ENCODE measurements at places on chromosomes 13 and 19. TPM values are rescaled to one million over a fixed set of nuclear protein-coding genes. Genes with fewer than 3 reads are reported as not detected.
A peak's percentile ranks its signal among the peaks of the same experiment; 100 is the strongest.

DNA sequence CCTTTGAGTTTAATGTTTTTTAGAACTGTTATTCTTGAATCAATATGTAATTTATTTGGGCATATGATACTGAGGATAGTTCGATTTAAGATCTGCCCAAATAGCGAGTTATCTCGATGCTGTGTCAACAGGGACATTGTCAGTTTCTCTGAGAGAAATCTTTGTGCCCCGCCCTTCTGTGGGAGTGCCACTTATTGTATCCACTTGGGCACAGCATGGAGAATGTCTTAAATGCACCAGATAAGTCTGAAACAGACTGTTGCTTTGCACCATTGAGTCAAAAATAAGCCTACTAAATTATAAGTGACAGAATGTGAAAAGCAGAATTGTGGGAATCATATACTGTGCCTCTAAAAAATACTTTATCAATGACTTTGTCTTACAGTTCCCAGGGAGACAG, 45.6 kb downstream of the RNASEH2B start:
- H3K4me1 ChIP-seq: no peaks in the 10 kb centered on the region
- no peaks in the 10 kb centered on the region for H3K36me3 ChIP-seq
- no peak for DNase-seq
- H3K4me3 ChIP-seq: no peak overlapping the region
- no peaks in the 10 kb centered on the region for H3K27me3 ChIP-seq

Gene RNF113B
- not detected for total RNA-seq

Gene DNAJC15
- total RNA-seq: 18.5 TPM

Gene MISP3
- 0.83 TPM for total RNA-seq

Gene CYP2F1
- total RNA-seq: not detected

DNA sequence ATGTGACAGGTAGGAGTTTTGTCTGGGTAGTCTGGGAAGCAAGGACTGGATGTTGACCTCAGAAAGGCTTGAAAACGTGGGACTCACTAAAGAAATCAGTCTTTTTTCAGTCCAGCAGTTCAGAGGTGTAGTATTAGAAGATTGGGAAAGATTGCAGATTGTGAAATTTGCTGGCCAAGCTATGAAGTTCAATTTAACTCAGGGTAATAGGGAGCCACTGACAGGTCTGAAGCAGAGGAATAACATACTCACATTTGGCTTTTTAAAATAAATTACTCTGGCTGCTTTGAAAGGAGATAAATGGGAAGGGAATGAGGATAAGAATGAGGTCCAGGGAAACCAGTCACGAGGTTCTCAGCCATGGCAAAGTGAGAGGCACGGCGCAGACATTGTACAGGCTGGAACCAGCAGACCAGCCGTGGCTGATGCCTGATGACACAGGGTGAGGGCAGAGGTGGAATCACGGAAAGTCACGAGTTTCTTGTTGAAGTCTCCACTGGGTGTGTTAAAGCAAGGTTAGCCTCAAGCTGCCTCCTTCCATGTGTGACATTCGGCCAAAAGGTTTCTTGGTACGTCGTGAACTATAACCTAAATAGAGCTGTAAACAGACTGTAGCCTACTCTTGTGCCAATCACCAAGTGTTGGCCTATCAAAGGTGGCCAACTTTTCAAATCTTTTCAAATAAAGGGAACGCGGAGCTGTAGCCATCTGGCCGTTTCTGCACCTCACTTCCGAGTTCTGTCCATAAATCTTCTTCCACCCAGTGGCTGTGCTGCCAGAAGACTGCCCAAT, 377.6 kb downstream of the IRS2 start:
- H3K4me1 ChIP-seq: no peaks in the 10 kb centered on the region
- DNase-seq: peak; percentile 38
- H3K4me3 ChIP-seq: no peak overlapping the region
- H3K27ac ChIP-seq: no peak overlapping the region

- H3K4me3 ChIP-seq: no peak within 1 kb of the TSS
- DNase-seq: no peak
- peaks cover 6% of the 10 kb centered on the region for H3K4me1 ChIP-seq
Measured at GRCh38 chr19:36110487-36111199, at the start of gene OVOL3. Gene OVOL3, plus strand, starts transcription at chr19:36111143. Its CDS starts 60 bp downstream, at chr19:36111203.

GRCh38 chr19:46976845-46977320, 42.8 kb upstream of the NPAS1 start:
- peak; percentile 87 for DNase-seq
- no peaks in the 10 kb centered on the region for H3K27me3 ChIP-seq
- H3K4me3 ChIP-seq: peak overlapping the region; percentile 5
- peak overlapping the region; percentile 80 for H3K27ac ChIP-seq
- H3K36me3 ChIP-seq: peaks cover 3% of the 10 kb centered on the region

Gene ZNF30
- total RNA-seq: 3.1 TPM

Gene SLITRK1
- not detected for total RNA-seq

GRCh38 chr13:21701460-21701859, 30.6 kb downstream of the FGF9 start:
- no peak overlapping the region for H3K4me3 ChIP-seq
- H3K27me3 ChIP-seq: no peaks in the 10 kb centered on the region
- H3K27ac ChIP-seq: no peak overlapping the region

Gene ZIK1
- total RNA-seq: 7.2 TPM

Gene GIPC3
- under 0.01 TPM for total RNA-seq

DNA sequence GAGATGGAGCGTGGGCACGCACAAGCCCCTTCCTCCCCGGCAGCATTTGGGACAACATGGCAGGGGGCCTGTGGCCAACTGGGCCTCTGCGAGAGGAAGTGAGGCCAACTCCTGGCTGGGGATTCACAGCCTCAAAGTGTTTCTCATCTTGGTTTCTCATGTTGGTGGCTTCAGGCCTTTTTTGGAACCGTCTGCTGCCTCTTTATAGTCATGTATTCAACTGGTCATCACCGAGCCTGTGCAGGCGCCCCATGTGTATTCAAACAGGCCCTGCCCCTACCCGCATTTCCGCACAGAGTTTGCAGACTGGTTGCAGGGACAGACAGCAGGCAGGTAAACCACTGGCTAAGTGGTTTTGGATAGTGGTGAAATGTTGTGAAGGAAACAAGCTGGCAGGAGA, 17.3 kb upstream of the RELB start:
- DNase-seq: no peak
- H3K4me1 ChIP-seq: no peaks in the 10 kb centered on the region
- H3K4me3 ChIP-seq: no peak overlapping the region
- no peak overlapping the region for H3K27ac ChIP-seq
- H3K36me3 ChIP-seq: peaks cover 18% of the 10 kb centered on the region

- H3K4me3 ChIP-seq: no peak overlapping the region
- H3K36me3 ChIP-seq: no peaks in the 10 kb centered on the region
- H3K4me1 ChIP-seq: no peaks in the 10 kb centered on the region
- peak; percentile 5 for DNase-seq
- H3K27ac ChIP-seq: no peak overlapping the region
- H3K27me3 ChIP-seq: no peaks in the 10 kb centered on the region
Measured at GRCh38 chr13:65057986-65058385, 2172.2 kb downstream of the PCDH9 start.

Gene IL17D
- total RNA-seq: 3.1 TPM

DNA sequence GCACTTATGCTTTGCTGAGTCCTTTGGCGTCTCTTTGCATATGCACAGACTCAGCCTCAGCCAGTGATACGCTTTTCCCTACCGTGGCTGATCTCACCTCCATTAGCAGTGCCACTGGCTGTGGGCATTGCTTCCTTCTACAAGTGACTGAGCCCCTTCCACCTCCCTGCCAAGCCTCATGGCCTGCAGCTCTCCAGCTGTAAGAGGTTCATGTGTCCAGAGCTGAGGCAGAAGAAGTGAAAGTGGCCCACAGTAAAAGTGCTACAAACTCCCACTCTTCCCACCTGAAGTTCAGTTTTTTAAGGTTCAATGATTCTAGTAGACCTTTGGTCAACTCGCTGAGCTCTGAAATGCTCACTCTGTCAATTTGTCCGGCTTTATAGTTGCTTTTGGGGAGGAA, 44.7 kb downstream of the SMARCA4 start:
- no peaks in the 10 kb centered on the region for H3K4me1 ChIP-seq
- peaks cover 19% of the 10 kb centered on the region for H3K36me3 ChIP-seq
- H3K4me3 ChIP-seq: no peak overlapping the region

Gene NCAN
- total RNA-seq: under 0.01 TPM

DNA sequence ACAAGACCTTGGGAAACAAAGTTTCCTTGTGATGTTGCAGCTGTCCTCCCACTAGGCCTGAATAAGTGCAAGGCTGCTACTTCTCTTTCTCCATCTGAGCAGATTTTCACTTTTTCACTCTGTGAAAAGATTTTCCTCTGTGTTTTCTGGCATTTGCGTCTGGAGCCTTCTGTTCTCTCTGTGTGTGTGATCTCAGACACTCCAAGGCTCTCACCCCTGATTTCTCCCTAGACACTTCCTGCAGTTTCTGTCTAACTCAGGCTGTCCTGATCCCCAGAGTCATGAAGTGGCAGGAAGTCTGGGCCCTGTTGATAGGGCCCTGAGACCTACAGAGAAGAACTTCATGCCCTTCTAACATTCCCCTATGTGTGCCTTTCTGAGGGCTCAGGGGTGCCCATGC, 37.2 kb downstream of the SIGLEC7 start:
- no peaks in the 10 kb centered on the region for H3K36me3 ChIP-seq
- H3K4me3 ChIP-seq: no peak overlapping the region
- no peaks in the 10 kb centered on the region for H3K27me3 ChIP-seq
- H3K27ac ChIP-seq: no peak overlapping the region
